GM23338 (cell line): ENCODE measurements at places on chromosomes 16 and 17.
A peak's percentile ranks its signal among the peaks of the same experiment; 100 is the strongest.

- no peak for DNase-seq
These were observed 106.9 kb downstream of the SOCS1 start for GRCh38 chr16:11149011-11149616.

DNA sequence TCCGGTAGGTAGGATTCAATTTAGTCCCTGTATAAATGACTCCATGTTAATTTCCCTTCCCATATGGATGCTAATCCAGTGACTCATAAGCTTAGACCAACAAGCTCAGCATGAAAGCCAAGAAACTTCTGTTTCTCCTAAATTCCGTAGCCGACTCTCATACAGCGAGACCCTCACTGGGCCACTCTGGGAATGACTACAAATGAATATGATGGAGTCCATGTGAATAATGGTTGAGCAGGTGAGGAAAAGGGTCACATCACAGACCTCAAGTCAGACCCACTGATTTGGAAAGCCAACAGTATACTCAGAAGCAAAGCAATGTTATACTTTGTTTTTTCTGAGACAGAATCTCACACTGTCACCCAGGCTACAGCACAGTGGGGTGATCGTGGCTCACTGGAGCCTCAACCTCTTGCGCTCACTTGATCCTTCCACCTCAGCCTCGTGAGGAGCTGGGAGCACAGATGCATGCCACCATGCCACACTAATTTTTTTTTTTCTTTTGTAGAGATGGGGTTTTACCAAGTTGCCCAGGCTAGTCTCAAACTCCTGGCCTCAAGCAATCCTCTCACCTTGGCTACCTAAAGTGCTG lies 14.6 kb downstream of the RSL1D1 start:
- peak; percentile 53 for DNase-seq

DNA sequence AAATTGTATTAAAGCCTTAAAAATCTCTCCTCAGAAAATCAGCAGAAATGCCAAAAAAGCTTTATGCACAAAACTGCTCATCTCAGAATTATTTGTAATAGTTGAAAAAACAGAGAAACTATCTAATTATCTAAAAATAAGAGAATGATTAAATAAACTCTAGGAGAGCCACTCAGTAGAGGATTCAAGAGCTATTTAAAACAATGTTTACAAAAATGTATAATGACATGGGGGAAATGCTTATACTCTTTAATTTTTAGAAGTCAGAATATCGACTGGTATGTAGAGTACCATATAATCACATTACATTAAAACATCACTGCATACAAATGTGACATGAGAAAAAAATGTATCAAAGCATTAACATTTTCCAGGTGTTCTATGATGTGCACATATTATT lies 11.9 kb downstream of the CLEC19A start:
- DNase-seq = no peak

DNA sequence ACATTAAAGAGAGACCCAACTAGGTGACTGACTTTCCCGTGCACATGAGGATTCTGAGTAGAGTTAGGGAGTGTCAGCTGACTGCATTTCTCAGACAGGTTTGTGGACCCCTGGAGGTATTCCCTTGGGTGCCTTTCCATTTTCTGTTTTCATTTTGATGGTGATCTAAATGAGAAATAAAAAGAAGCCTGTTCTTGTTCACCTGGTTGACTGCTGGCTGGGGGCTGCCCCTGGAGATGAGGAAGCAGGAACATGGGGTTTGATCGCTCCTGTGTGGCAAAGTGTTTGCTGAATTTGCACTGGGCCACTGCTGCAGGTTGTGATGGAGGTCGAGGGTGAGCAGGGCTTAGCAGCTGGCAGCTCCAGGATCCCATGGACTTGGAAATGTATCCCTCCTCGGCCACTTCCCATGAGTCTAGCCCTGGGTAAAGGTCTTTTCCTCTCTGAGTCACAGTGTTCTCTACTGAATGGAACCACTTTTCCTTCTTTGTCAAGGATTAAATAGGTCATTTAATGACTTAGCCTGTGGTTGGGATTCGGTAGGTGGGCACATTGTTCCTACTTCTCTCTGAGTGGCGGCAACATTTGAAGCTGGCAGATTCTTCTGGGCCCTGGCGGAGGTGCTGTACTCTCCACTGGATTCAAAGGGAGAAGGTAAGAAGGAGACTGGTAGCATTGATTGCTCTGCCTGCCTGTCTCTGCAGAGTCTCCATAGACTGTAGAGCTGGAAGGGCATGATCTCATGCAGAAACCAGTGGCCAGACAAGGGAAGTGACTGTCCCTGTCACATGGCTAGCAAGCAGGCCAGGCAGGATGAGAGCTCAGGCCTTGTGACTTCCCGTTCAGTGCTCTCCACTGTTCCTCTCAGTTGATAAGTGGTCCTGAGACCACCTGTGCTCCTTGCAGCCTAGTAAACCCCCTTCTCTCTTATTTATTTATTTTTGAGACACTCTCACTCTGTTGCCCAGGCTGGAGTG lies 17.9 kb downstream of the SNX29 start:
- no peak for DNase-seq

DNA sequence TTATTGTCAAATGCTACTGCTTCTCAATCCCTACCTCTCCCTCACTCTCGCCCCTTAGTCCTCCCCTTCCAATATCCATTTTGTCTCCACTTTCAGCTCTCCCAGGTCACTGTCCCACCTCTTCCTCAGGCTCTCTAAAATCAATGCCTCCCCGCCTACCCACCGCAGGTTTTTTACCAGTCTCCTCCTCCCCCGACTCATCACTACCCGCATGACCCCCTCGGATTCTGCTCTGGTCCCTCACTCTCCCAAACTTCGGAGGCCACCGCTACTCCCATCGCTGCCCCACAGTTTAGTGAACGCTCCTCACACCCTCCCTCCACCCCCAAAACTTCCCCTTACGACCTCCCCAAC lies 513 bp downstream of the CRLF3 start:
- no peak for DNase-seq

DNA sequence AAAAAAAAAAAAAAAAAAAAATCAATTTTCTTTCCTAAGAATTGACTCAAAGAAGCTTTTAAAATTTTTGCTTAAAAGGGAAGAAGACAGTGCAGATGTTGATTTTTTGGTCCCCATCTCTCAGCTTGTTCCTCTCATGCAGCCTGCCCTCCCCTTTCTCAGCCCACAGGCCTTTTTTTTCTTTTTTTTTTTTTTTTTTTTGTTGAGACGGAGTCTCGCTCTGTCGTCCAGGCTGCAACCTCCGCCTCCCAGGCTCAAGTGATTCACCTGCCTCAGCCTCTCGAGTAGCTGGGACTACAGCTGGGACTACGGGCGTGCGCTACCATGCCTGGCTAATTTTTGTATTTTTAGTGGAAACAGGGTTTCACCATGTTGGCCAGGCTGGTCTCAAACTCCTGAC lies 17.7 kb downstream of the YPEL2 start:
- DNase-seq = no peak

DNA sequence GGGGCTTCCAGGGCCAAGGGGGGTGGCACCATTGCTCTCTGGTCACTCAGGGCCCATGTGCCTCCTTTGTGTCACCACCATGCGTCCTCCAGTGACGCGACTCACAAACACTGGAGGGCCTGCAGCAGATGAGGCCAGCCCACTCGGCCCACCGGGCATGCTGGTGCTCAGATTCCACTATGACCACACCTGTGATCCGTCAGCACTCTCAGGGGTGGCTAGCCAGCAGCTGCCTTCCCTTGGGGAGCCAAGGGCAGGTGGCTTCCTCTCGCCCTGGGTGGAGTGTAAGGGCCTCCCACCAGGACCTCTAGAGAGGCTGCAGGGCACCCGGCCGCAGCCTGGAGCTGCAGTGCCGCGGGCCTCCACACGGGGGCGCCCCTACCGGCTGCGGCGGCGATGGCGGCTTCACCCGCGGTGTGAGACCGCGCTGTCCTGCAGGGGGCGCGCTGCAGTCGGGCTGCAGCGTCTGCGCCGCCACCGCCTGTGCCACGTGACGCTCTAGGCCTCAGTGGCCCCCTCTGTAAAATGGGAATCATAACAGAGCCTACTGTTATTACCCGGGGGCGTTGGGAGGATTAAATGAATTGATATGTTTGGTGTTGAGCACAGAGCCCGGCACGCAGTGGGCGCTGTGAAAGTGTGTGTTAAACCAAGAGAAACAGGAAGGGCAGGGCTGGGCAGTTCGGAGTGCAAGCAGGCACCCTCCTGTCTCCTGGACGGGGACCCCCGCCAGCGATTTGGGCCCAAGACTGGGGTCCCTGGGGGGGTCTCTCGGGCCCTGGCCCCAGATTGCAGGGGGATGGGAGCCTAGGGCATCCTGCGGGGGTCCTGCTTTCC lies 192.4 kb upstream of the GSE1 start:
- peak; percentile 69 for DNase-seq

- no peak for DNase-seq
These were observed 947 bp downstream of the SLC7A6OS start for GRCh38 chr16:68309799-68310198.

- DNase-seq = peak; percentile 88
These were observed 1.8 kb downstream of the MMP15 start for GRCh38 chr16:58027161-58027915.

- DNase-seq = peak; percentile 96
These were observed 98.9 kb downstream of the AATF start for GRCh38 chr17:37047631-37048104.

- no peak for DNase-seq
These were observed 13.4 kb downstream of the USP43 start for GRCh38 chr17:9658593-9659211.

DNA sequence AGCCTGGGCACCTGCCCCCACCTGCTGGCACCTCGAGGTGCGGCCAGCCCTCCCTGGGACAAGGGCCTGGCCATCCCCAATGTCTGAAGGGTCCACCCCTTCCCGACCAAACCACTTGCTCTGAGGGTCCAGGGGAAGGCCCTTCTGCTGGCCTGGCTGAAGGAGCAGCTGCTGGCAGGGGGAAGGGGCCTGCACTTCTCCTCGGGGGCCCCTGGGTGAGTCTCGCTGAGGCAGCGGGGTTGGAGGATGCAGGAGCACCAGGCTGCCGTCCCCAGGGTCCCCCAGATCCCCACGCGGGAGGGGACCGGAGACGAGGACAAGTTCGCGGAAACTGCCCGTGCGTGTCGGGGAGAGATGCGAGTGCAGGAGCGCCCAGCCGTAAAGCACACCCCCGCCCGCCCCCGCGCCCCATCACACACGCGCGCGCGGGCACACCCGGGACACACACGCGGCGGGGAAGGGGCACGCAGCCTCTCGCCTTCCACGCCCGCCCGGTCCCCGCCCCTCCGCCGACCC lies 725 bp upstream of the CACNA1H start:
- DNase-seq = peak; percentile 67

- peak; percentile 55 for DNase-seq
These were observed 24.5 kb downstream of the CDK5RAP3 start for GRCh38 chr17:47995241-47995935.
